ENCODE measurements at places on chromosomes 1 and 21. TPM values are rescaled to one million over a fixed set of nuclear protein-coding genes. Genes with fewer than 3 reads are reported as not detected.

GRCh38 chr1:82145656-82146055 lies 344.9 kb downstream of the ADGRL2 start:
- no peak for DNase-seq
- no peaks in the 10 kb centered on the region for H3K4me1 ChIP-seq
- H3K27ac ChIP-seq, result no peak overlapping the region
- H3K4me3 ChIP-seq, result no peak overlapping the region
- H3K27me3 ChIP-seq, result no peaks in the 10 kb centered on the region
- no peaks in the 10 kb centered on the region for H3K36me3 ChIP-seq

- H3K27me3 ChIP-seq, result no peaks in the 10 kb centered on the region
- no peaks in the 10 kb centered on the region for H3K4me1 ChIP-seq
- DNase-seq, result no peak
- H3K36me3 ChIP-seq, result no peaks in the 10 kb centered on the region
- no peak overlapping the region for H3K27ac ChIP-seq
- no peak overlapping the region for H3K4me3 ChIP-seq
Measured at GRCh38 chr1:38587766-38588165, 271.8 kb downstream of the RRAGC start.

DNA sequence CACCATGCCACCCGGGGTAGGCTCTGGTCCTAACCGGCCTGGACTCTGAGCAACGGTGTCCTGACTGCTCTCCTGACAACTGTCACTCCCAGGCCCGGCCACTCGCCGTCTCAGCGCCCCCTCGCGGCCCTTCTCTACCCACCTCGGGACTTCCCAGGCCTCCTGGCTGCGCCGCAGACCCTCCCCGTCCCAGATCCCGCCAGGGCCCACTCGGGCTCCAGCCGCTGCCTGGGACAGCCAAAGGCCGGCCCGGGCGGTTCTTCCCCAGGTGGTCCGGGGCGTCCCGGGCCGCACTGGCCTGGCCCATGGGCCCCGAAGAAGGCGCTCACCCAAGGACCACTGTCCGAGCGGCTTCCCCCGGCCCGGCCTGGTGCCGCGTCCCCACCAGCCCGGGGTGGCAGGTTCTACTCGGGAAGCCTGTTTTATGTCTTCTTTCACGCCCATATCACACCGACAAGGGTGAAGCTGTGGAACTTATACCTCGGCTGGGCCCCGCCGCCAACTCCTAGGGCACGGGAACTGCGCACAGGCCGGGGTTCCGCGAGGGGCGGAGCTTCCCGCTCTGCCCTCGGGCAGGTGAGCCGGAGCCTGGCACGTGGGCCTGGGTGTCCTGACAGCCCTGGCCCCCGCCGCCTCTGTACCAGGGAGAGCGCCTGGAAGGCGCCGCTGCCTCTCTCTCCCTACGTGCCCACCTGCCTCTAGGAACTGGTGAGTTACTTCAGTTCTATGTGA lies 138.3 kb downstream of the TTLL7 start:
- H3K36me3 ChIP-seq, result no peaks in the 10 kb centered on the region
- H3K4me3 ChIP-seq, result peak overlapping the region; percentile 32
- H3K4me1 ChIP-seq, result peaks cover 2% of the 10 kb centered on the region
- H3K27me3 ChIP-seq, result no peaks in the 10 kb centered on the region
- H3K27ac ChIP-seq, result peak overlapping the region; percentile 16
- peak; percentile 44 for DNase-seq

Gene ENTREP3
- 11.8 TPM for polyA plus RNA-seq

Gene CFHR3
- polyA plus RNA-seq, result 0.25 TPM

Gene TNNT2
- polyA plus RNA-seq, result 2.3 TPM
